Muscle of back (tissue), 13 donors: ENCODE measurements at places on chromosomes 2 and 18.

DNA sequence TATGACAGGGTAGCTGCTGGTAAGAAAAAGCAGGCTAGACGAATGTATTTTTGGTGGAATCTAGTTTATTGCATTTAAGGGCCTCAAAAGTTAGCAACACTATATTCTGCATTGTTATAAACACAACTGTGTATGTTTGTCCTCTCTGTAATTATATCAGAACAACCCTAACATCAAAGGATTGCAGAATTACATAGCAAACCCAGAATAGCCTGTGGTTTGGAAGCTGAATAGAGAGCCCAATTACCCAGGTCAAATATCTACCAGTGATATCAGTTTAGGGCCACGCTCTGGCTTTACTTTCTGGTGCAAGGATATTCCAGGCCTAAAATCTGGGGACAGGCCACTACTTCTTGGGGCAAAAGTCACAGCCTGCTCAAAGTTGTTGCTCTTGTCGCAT, 25.1 kb upstream of the MRO start:
- DNase-seq: no peak

DNA sequence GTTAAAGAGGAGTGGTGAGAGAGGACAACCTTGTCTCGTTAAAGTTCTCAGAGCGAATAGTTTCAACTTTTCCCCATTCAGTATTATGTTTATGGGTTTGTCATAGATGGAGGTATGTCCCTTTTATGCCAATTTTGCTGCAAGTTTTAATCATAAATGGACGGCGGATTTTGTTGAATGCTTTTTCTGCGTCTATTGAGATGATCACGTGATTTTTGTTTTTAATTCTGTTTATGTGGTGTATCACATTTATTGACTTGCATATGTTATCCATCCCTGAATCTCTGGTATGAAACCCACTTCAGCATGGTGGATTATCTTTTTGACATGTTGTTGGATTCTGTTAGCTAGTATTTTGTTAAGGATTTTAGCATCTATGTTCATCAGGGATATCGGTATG, 1123.8 kb upstream of the KLHL29 start:
- DNase-seq: no peak

DNA sequence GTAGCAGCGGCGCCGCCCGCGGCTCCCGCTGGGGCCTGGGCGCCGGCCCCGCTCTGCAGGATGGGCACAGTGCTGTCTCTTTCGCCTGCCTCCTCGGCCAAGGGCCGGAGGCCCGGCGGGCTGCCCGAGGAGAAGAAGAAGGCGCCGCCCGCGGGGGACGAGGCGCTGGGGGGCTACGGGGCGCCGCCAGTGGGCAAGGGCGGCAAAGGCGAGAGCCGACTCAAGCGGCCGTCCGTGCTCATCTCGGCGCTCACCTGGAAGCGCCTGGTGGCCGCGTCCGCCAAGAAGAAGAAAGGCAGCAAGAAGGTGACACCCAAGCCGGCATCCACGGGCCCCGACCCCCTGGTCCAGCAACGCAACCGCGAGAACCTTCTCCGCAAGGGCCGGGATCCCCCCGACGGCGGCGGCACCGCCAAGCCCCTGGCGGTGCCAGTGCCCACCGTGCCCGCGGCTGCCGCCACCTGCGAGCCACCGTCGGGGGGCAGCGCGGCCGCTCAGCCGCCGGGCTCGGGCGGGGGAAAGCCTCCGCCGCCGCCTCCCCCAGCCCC, 369 bp downstream of the CDK5R2 start:
- DNase-seq: no peak

DNA sequence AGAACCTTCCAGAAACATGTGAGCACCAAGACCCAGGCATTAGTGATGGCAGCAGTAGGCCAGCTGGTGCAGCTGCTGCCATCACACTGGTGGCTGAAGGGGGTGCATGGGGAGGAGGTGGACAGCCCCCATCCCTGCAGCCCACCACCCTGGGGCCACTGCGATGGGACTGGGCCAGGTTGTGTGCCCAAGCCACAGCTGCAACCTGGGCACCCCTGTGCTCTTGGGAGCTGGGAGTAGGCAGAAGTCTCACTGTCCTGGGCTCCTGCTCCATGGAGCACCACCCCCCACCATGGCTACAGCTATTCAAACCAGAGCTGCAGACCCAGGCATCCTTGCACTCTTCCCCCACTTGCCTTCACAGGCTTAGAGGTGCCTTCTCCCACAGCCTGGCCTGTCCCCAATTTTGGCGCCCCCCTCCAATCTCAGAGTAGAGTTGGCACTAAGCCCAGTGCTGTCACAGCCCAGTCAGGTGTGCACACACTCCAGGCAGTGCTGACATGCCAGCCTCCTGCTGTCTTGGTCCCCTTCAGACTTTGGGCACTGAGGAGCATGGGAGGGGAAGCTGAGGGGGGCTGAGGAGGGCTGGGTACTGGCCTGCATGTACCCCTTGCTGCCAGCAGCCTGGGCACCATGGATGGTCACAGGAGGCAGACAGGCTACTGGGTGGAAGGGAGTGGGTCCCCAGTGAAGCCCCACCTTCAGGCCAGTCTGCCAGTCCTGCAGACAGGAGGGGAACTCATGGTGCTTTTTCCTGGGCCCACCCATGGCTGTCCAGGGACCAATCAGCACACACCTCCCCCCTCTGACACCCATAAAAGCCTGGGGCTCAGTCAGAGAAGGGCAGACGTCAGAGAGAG, 67.1 kb downstream of the CYP26B1 start:
- no peak for DNase-seq

DNA sequence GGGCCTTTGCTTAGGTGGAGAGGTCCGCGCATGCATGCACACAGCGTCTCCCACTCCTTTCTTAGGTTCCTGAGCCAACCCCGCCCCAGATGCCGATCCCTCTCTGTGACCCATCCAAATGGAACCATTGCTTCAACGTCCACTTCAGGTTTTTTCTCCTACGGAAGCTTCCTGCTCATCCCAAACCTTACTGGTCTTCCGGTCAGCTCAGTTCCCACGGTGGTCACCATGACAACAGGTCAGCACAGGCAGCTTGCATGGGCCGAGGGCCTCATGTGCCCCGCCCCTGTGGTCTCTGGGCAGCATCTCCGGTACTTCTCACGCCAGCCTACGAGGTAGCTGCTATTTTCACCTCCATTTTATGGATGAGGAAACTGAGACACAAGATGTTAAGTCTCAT, 163.7 kb downstream of the SOCS6 start:
- no peak for DNase-seq

GRCh38 chr2:222794585-222795449, 66.0 kb upstream of the ACSL3 start:
- no peak for DNase-seq
